ENCODE measurements at places on chromosomes 1 and 21.
A peak's percentile ranks its signal among the peaks of the same experiment; 100 is the strongest.

- no peak for DNase-seq
Measured at GRCh38 chr1:204222764-204223055, 8.9 kb upstream of the GOLT1A start.

DNA sequence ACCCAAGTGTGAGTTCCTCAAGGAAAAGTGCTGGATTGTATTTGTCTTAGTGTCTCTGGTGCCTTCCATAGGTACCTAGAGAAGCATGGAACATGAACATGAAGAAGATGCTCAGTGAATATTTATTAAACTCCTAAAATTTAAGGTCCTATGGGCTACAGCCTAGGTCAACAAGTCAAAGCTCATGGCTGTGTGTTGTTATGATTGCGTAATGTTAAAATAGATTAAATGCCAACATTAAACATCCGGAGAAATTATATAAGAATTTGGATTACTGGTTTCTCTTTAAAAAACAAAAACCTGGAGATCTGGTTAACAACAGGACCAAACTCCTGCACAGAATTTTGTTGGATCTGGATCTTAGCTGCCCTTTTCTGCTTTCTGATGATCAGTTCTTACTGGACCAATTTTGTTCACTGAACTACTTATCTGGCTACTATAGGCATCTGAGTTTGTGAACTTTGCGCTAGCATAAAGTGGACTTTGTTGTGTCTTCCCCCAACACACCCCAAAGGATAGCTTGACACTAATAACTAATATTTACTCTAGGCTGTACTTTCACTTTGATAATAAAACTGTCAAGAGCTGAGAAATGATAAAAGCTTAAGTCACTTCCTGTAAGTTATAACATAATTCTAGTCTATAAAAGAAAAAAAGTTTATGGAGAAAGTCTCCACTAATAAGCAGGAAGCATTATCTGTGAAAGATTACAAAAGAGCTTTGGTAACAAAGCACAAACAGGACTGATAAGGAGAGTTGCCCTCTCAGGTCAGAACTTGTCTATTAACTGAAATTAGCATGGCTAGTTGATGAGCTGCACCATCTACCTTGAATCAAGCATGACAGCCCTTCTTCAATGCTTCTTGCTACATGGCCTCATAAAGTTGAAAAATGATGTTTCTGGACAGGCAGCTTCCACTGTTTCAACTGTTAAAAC lies 20.7 kb downstream of the F5 start:
- no peak for DNase-seq

DNA sequence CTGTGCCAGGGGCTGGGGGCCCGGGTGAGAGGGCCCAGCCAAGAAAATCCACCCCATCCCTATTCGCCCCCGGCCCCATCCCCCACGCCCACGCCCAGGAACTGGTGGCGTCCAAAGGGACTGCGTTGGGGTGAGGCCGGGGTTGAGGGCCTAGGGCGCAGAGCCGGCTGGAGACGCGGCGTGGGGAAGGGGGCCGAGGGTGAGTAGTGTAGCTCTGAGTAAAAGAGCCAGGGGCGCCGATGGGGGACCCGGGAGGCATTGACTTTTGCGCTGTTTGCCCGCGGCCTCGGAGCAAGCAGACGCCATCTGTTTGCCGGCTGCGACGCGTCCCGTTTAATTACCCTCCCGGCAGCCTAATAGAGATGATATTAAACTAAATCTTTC lies 3.5 kb upstream of the DMRTA2 start:
- DNase-seq = peak; percentile 47

GRCh38 chr1:238329671-238330070 lies 438.9 kb upstream of the ZP4 start:
- no peak for DNase-seq

DNA sequence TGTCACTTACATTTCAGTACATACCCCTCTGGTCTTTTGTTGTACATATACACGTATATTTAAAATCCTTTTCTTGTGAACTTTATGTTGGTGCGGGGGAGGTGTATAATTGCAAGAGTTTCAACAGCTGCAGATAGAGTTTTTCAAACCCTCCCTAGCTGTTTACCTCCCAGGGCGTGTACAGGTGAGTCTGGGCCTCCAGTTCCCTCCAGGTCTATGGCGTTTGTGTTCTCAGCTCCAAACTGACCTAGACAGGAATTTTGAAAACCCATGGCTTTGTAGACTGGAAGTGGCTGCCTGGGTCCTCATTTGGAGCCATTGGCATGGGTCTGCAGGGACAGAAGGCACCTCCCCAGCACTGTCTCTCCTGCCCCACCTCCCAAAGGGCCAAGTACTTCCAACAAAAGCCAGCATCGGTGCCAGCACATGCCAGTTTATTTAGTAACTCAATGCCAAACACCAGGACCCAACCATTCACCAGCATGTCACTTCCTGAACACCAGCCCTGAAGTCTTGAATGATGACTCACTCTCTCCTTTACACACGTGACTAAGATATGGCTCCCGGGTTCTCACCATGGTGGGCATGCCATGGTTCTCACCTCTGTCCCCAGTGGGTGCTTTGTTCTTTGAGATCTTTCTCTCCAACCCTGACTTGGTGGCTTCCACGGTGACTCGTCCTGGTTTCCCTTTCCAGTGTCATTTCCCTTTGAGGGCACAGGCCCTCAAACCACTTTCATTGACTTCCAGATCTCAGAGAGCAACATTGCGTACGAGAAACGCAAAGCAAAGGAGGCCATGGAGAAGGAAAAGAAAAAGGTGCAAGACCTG lies 57.3 kb upstream of the EFHD2 start:
- DNase-seq = no peak

GRCh38 chr1:43836267-43836951 lies 97.2 kb upstream of the ARTN start:
- no peak for DNase-seq

- peak; percentile 55 for DNase-seq
Measured at GRCh38 chr1:69569576-69570328, 2.0 kb downstream of the LRRC7 start.

DNA sequence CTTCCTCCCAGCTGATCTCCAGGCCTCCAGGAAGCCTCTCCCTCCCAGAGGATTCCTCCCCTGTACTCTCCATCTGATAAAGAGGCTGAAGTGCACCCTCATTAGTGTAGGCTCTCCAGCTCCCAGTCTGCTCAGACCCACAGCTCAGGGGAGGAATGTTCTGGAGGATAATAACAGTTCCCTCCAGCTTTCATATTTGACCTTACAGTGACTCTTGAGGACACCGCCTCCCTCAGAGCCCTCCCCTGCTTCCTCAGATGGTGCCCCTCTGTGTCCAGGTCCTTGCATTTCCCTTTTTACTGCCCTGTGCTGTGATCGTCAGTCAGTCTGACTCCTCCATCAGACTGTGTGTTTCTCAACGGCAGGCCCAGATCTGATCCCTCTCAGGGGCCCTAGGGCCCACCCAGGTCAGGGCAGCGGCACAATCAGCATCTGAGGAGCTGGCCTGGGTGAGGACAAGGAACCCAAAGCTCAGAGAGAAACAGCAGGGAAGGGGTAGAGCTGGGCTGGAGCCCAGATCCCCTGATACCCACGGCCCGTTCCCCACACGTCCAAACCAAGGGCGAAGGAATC lies 1.1 kb upstream of the SHISAL2A start:
- no peak for DNase-seq

GRCh38 chr1:5637171-5637570 lies 355.1 kb downstream of the NPHP4 start:
- DNase-seq = no peak

- DNase-seq = no peak
Measured at GRCh38 chr1:1544544-1544943, 4.1 kb upstream of the TMEM240 start.

DNA sequence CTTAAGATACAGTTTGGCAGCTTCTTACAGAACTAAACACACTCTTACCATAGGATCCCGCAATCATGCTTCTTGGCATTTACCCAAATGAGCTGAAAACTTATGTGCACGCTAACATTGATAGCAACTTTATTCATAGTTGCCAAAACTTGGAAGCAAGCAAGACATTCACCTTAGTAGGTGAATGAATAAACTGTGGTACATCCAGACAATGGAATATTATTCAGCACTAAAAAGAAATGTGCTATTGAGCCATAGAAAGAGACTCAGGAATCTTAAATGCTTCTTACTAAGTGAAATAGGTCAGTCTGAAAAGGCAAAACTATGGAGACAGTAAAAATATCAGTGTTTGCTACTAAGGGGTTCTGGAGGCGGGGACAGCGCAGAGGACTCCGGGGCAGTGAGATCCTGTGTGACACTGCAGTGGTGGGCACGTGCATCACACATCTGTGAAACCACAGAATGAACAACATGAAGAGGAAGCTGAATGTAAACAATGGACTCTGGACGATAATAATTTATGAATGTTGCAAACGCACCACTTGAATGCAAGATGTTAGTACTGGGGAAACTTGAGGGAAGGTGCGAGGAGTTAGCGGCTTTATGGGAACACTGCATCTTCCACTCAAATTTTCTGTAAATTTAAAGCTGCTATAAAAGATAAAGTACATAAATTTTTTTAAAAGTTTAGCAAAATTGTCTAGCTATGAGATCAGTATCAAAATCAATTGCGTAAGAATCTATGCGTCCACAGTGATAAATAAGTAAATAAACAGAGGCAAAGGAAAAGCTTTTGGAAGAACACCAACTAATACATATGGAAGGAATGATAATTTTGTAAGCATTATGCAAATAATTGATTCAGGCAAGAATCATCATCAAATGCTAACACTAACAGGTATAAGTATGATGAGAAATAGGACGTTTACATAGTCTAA lies 15.4 kb upstream of the SPATC1L start:
- DNase-seq = no peak

- DNase-seq = no peak
Measured at GRCh38 chr1:14482784-14483450, 115.6 kb upstream of the KAZN start.

DNA sequence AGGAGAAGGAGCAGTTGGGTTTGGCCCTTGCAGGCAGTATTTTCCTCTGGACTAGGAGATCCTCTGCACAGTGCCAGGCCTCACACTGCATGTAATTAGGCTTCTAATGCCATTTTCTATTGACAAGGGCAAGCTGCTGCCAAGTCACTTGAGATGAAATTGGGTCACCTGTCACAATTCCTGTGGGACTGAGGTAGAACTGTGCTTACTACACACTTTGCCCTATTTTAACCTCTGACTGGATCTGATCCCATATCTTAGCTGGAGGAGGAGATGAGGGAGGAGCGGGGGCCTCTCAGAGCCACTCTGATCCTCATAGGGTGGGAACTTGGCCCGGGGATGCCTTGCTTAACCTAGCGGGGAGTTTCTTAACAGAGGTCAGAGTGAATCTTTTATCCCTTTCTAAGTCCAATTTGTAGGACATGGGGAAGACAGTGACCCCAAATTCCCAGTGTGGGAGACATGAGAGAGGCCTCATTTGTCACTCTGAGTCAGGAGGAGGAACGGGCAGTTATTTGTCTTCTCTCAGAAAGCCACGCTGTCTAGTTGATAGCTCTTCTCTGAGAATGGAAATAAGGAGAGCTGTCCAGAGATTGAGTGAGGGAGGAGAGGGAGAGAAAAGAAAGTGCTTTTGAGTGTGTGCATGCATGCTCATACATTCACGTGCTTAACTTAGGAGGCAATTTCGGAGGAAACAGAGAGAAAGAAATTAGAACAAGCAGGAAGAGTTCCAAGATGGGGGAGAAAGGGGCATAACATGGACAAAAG lies 121.3 kb downstream of the CACNA1E start:
- no peak for DNase-seq

DNA sequence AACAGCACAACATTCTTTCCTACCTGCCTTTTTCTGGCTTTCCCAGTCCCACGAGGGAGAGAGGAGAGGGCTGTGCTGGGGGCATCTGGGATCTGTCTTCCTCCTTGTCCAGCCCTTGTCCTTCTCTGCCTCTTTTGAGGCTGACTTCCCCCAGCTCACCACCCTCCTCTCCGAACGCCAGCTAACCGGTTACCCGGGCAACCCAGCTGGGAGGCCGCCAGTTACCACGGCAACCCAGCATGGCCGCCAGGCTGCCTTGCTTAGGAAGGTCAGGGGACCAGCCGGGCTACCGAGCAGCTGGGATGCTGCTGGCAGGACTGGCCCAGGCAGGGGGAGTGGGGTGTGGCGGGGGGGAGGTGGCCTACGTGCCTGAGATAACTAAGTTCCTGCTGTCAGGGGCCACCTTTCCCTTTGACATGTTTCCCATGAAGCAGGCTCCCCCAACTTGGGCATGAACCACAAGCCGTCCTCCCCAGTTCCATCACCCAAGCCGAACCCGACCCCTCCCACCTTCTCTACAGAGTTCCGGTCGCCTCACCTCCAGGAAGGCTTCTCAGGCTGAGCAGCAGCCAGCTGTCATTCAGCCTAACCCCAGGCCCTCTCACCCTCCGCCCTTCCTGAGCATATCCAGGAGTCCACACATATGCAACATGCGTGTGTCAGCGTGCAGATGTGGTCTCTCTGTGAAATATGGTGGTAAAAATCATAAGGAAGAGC lies 8.7 kb downstream of the PLEKHA6 start:
- DNase-seq = peak; percentile 97

Data from ecto neural progenitor cell (in vitro differentiated cells).